ENCODE measurements at places on chromosomes 2 and 18.

DNA sequence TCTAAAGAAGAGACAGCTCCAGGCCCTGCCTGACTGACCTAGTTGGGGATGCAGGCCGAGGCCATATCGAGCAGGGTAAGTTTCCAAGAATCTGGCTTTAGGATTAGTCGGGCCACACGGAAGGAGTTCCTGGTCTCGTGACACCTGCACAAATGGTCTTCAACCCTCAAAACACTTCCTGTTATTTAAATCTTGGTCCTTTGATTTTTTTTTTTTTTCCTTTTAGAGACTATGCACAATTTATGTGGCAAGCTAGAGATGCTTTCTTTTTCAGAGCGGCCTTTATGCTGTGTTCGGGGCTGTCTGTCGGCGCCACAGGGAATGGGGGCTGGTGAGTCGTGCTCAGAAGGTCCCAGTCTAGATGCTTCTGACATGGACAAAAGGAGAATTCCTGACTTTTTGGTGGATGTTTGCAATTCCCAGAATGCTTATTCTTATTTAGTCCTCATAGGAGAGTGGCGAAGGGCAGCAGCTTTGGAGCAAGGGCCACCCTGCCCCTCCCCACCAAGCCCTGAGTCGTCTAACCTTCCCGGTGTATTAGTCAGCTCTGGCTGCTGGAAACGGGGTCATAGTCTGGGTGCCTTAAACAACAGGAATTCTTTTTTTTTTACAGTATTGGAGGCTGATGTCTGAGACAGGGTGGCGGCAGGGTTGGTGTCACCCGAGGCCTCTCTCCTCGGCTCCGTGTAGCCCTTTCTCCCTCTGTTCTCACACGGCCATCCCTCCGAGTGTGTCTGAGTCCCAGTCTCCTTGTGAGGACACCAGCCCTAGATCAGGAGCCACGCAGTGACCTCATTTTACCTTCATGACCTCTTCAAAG lies 27.4 kb downstream of the HPCAL1 start:
- no peak for DNase-seq

DNA sequence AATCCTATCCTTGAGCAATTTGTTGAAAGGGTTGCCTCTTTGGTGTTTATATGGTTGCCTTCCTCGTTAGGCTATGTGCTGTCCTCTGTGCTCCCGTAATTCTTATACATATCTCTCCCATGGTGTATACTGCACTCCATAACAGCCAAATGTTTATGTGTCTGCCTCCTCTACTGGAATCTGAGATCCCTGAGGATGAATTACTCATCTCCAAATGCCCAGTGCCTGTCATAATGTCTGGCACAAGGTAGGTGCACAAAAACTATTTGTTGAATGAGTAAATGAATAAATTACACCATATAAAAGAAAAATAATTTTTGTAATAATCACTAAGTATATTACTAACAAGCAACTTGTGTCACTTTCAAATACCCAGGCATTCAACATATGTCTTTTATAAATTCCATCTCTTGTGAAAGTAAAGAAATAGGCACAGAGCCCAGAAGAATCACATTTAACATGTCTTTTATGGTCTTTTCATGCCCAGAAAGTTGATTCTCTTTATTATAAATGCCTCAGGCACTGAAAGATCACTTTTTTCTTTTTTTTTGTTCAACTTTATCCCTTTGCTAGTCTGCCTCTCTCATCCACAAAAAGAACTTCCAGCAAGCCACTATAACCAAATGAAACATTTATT lies 164.9 kb downstream of the CCDC148 start:
- no peak for DNase-seq

DNA sequence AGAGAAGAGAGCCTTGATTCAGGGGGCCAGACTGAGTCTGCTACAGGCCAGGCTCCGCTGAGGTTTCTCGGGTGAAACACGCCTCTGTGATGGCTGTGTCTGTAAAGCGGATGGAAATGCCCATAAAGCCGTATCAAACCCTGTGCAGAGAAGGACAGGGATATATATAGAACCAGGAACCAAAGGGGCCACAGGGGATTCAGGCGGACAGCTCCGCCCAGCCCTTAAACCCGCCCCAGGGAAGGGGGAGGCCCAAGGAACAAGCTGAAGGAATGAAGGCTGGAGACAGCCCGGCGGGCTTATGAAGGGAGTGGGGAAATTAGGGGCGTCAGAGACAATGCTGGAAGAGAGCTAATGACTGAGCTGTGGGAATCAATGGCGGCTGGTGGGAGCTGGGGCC lies 42.1 kb downstream of the NHEJ1 start:
- no peak for DNase-seq

GRCh38 chr2:30981510-30981909 lies 156.7 kb downstream of the GALNT14 start:
- no peak for DNase-seq

GRCh38 chr2:96251721-96252292 lies 14.0 kb downstream of the TMEM127 start:
- no peak for DNase-seq

DNA sequence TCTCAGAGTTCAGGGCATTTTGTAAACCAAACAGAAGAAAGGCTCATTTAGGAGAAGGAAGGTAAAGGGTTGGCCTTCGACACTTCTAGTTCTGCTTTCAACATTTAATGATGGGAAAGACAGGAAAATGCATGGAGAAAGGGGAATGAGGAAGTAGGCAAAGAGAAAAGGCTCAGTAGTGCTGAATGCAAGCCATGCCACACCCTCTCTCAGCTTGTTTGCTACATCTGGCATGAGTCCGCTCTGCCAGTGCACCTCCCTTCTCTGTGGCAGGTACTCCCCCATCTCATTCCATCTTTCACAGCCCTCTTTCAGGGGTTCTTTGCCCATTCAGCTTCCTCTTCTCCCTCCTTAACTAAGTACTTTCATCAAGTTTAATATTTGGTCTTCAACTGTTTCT lies 120.9 kb upstream of the ITGB6 start:
- DNase-seq, result no peak

- DNase-seq, result no peak
Observed at GRCh38 chr2:30931841-30932407, 124.7 kb upstream of the CAPN13 start.

DNA sequence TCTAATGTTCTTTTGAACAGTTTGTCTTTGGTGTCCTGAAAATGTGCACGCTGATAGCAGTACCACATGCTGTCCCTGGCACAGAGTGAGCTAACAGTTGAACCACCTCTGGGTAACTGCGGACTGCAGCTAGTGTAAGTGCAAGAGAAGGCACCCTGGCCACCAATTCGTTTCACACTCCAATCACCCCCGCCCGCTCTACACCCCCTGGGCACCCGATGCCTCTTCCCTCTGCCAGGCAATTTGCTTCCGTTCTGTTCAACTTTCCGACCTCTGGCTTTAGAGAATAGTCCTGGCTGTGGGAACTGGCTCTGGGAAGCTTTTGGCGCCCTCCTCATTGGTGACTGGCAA lies 1.4 kb downstream of the DOCK10 start:
- no peak for DNase-seq

GRCh38 chr2:17539611-17540092 lies 844 bp upstream of the VSNL1 start:
- DNase-seq, result no peak

Measured in iPS DF 6.9 (cell line).